Right hindlimb (tissue), 1 donor: ENCODE measurements at places on chromosomes 1 and 21.

DNA sequence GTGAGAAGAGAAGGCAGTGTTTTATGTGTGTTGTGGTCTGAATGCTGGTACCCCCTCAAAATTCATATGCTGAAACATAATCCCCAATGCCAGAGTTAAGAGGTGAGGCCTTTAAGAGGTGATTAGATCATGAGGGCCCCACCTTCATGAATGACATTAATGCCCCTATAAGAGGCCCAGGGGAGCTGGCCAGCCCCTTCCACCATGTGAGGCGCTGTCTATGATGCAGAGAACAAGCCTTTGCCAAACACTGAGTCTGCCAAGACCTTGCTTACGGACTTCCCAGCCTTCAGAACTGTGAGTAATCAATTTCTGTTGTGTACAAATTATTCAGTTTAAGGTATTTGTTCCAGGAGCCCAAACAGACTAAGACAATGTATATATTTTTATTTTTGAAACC is 20.2 kb downstream of the CAPZB start:
- no peak for DNase-seq

- no peak for DNase-seq
Observed at GRCh38 chr1:170680428-170680827, 16.5 kb downstream of the PRRX1 start.

DNA sequence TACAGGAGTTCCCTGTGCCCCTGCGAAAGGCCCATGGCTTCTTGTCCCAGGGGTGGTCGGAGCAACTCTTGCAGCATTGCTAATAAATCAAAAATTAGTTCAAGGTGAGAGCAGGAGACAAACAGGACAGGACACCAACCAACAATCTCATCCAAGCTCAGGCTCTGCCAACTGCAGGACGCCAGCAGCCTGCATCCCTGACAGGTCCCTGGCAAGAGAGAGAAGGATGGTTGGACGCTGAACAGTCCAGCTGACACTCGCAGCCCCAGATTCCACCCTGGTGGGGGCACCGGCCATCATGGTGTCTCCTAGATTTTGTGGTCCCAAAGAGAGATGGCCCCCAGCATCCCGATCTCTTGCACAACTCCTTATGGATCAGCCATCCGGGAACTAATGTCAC is 142.1 kb upstream of the VAMP3 start:
- DNase-seq, result no peak

GRCh38 chr1:209650454-209650853 is 1.8 kb downstream of the LAMB3 start:
- DNase-seq, result no peak

- no peak for DNase-seq
Observed at GRCh38 chr1:18199462-18199861, 91.9 kb downstream of the IGSF21 start.

GRCh38 chr21:46639489-46640386 is 4.3 kb downstream of the PRMT2 start:
- DNase-seq, result no peak

DNA sequence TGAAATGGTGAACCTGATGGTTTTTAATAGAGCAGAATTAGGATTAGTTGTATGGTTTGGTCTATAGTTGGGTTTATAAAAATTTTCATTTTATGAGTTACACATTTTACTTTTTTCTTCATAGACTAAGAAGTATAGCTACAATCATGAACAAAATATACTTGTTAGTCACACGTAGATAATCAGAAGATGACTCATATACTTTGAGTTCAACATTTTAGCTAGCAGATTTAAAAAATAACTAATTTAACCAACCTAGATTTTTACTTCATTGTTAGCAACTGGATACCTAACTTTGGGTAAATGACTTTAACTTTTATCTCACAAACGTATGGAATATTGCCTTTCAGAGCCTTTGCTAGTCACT is 27.9 kb downstream of the MORC3 start:
- DNase-seq, result no peak

DNA sequence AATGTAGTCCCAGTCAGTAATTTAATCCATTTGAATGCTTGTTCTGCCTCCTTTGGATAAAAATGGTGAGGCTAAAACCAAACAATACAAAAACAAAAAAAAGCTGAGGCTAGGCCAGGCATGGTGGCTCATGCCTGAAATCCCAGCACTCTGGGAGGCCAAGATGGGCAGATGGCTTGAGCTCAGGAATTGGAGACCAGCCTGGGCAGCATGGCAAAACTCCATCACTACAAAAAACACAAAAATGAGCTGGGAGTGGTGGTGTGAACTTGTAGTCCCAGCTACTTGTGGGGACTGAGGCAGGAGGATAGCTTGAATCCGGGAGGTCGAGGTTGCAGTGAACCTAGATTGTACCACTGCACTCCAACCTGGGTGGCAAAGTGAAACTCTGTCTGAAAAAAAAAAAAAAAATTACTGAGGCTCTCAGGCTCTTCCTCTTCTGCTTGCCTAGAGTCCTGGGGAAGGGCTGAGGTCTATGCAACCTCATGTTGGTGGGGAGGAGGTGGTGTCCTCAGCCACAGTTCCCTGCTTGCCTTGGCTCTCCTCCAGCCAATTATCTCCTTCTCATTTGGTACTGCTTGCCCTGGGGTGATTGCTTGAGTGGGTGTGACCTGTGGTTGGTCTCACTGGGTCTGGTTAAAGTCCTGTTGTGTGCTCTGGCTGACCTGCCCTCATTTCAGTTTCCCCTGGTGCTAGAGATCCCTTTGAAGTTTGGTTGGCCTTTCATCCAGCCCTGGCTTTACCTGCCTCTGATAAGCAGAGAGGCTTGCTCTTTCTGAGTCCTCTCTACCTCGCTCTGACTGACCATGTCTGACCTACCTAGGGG is 20.9 kb downstream of the S1PR1 start:
- DNase-seq, result no peak

DNA sequence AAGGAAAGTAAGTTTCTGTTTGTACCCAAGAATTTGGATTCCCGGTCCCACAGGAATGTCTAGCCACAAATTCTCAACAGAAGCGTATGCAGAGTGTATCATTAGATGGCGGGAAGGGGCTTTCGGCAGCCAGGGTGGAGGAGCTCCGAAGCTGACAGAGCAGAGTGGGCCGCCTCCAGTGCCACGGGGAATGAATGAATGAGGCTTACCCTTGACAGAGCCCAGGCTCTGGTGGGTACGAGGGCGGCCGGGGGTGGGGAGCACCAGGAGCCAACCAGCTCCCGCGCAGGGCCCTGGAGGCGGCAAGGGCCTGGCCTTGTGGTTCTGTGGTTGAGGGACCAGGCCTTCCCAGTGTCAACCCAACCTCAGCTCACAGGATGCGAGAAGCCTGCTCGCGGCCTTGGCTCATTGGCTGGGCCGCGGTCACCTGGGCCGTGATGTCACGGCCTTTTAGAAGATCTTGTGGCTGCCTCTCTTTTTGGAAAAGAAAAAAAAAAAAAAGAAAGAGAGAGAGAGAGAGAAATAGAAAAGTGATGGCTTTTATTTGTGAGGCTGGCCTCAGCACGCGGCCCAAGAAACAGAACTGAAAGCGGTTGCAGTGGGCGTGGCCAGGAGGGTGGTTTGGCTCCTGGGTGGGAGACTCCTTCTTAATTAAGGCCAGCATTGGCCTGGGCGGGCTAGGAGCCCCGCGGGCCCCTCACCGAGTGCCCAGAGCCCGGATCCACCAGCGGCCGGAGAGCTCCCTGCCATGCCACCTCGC is 34.9 kb upstream of the RUNX3 start:
- peak; percentile 77 for DNase-seq

GRCh38 chr1:37634244-37634991 is at the start of gene RSPO1:
Gene RSPO1 (minus strand): TSS chr1:37634892. CDS start chr1:37629661, 5,231 bp downstream.
- peak; percentile 39 for DNase-seq

DNA sequence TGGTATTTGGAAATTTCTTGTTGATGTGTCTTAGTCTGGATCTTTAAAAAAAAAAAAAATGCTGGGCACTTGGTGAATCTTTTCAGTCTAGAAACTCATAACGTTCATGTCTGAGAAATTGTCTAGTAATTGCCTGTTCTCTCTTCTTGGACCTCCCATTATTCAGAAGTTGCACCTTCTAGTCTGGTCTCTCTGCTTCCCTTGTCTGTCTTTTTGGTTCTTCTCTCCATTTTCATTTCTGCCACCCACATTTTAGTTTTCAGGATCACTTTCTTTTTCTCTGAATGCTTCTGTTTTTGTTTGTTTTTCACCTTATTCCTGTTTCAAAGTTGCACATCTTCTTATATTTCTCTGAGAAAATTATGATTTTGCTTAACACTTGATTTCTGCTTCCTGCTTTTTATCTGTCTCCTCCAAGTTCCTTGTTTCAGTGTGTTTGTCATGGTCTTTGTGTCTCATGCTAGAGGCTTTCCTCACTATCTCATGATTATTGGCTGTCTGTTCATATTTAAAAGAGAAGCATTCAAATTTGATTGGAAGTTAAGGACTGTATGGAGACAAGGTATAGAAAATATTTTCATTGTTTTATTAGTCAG is 21.3 kb downstream of the BACE2 start:
- DNase-seq, result no peak

DNA sequence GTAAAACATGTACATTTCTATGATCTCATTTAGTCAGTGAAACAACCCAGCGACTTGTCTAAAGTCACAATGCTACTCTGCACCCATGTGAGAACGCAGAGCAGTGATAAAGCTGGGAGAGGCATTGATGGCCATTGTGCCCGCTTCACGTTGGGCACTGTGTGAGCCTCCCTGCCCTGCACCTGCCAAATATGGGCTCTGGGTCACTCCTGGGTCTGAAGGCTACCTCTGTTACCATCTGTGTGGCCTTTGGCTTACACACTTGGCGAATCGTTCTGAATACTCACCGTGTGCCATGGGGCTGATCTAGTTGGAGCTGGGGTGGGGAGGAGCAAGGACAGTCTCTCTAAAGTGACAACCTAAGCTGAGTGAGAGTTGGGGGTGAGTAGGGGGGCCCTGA is 29.9 kb downstream of the PCSK9 start:
- DNase-seq, result no peak

DNA sequence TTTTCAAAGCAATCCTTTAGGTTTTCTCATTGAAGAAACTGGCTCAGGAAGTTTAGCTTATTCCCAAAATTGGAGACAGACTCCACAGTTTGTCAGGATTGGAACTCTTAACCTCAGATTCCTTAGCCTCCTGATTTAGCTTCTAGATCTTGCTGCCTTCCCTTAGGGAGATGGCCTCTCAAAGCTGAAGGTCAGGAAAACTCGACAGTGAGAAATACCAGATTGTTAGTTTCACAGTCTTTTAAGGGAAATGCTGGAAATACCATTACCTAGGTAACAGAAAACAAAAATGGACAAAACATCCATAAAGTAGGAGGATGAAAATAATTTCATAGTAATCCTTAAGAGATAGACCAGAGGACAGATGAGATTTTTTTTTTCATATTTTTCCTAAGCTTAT is 7.8 kb downstream of the RASAL2 start:
- no peak for DNase-seq

DNA sequence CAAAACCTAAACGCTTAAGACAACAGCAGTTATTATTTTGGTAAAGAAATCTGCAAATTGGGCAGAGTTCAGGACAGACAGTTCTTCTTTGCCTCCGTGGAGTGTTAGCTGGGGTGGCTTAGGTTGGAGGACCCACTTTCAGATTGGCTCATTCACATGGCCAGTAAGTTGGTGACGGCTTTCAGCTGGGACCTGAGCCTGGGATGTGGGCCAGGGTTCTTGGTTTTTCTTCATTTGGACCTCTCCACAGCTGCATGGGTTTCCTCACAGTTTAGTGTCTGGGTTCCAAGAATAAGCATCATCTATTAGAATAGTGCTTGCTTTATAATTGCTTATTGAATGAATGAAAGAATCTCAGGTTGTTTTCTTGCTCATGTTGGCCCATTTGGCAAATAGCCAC is 72.2 kb downstream of the ATF6 start:
- peak; percentile 27 for DNase-seq

DNA sequence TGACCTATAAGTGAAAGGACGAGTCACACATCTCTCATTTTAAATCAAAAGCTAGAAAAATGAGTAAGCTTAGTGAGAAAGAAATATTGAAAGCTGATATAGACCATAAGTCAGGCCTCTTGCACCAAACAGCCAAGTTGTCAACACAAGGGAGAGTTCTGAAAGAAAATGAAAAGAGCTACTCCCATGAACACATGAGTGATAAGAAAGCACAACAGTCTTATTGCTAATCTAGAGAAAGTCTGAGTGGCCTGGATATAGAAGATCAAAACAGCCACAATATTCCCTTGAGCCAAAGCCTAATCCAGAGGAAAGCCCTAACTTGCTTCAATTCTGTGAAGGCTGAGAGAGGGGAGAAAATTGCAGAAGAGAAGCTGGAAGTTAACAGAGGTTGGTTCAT is 175.0 kb downstream of the SMYD3 start:
- no peak for DNase-seq

DNA sequence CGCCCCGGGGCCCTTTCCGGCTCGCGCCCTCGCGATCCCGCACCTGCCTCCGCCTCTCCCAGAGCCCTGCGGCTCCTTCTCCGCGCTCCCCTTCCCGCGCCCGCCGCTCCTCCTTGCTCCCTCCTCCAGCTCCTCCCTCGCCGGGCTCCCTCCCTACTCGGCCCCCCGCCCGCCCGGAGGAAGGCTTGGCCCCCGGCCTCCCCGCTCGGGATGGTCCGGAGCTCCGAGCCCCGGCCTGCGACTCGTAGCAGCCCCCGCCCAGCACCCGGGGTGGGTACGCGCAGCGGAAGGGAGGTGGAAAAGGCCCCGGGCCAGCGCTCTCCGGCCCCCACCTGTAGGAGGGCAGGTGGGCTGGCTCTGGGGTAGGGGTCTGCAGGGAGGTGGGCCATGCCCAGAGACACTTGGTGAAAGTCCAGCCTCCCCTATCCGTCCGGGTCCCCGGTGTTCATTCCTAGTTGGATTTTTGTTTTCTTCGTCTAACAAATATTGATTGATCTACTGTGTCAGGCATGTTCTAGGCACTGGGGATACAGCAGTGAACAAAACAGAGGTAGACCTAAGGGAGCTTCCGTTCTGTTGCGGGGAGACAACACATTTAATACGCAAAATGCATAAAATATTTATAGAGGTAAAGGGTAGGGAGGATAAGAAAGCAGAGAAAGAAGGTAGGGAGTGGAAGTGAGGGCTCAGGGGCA is at the start of gene HTR1D:
TSS of gene HTR1D (minus strand) at position 82 of the 695 bp plus-strand sequence. CDS start 23,283 bp downstream, outside the sequence.
- DNase-seq, result peak; percentile 55

- peak; percentile 53 for DNase-seq
Observed at GRCh38 chr1:22275626-22276395, 132.9 kb upstream of the WNT4 start.

DNA sequence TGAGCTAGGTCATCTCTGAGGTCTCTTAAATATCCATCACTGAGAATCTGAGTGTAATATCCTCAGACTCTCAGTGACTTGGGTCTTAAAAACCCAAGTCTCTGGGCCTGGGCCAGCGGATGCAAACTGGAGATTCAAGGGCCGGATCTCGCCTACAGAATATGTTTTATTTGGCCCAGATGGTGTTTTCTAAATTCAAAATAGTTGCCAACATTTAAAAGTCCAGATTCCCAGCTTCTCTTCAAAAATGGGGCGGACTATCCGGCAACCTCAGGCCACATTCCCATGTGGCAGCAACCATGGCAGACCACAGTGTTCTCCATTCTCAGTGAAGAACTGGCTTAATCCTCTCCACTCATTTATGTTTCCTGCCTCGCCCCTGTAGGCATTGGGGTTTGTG is 12.7 kb upstream of the HEYL start:
- no peak for DNase-seq

GRCh38 chr1:206021626-206022365 is 1.9 kb downstream of the CTSE start:
- no peak for DNase-seq
